ENCODE measurements at places on chromosomes 11 and 22.

DNA sequence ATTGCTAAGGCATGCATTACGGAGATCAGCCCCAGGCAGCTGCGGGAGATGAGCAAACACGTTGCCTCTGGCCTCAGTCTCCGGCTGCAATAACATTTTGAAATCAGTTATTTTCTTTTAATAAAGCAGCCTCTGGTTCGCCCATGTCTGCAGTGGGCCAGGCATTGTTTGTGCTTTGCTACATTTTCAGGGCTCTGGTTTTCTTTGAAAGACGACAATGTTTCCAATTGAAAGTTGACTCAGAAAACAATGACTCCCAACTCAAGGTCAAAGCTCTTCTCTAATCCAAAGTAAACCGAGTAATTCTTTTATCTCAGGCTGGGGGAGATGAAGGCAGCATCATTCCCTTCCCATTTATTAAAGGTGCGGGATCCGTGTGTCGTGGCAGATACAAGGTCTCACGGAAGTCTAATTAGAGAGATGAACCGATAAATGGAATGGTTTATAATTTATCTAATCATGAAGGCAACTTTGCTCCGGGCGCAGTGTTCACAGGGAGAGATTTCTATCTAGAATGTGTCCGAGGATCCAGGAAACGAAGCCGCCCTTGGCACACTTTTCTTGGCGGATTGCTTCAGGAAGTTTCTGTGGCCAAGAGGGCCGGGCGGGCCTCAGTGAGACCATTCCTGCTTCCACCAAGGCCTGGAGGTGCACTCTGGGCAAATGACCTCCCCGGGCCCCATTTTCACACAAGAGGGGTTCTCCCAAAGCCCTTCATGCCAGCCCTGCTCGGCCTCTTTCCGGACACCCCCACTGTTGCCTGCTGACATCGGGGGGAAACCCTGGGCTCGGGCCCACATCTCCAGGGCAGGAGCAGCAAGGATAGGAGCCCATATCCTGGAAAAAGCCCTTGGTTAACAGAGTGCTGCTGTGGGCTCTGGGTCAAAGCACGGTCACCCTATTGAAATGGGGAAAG is 811.4 kb downstream of the BRD1 start:
- DNase-seq = no peak

DNA sequence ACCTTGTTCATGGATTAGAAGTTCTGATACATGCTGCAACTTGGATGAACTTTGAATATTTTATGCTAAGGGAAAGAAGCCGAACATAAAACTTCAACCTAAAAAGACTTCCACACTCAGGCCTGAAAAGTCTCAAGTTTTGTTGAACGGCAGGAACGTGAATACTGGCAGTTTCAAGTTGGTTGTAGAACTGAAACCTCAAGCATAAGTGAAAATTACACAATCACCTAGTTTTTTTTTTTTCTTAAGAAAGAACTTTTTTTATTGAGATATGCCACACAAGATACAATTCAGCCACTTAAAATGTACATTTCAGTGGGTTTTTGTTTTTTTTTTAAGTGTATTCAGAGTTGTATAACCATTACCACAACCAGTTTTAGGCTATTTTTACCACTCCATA is 50.8 kb upstream of the ADORA2A start:
- DNase-seq = no peak

- DNase-seq = no peak
Measured at GRCh38 chr11:9601037-9601875, 27.8 kb downstream of the WEE1 start.

DNA sequence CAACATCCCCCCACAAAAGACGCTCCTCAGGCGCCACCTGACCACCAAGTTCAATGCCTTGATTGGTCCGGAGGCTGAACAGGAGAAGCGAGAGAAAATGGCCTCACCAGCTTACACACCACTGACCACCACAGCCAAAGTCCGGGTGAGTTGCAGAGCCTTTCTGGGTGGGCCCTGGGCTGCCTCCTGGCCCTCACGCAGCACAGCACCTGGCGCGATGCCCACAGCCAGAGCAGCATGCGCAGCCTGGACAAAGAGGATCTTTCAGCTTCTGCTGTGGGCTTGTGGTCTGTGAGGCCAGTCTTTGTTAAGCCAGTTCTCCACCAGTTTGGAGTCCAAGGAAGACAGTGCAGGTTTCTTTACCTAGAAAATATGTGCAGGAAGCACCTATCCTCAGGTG is 21.6 kb downstream of the CYB5R2 start:
- no peak for DNase-seq

DNA sequence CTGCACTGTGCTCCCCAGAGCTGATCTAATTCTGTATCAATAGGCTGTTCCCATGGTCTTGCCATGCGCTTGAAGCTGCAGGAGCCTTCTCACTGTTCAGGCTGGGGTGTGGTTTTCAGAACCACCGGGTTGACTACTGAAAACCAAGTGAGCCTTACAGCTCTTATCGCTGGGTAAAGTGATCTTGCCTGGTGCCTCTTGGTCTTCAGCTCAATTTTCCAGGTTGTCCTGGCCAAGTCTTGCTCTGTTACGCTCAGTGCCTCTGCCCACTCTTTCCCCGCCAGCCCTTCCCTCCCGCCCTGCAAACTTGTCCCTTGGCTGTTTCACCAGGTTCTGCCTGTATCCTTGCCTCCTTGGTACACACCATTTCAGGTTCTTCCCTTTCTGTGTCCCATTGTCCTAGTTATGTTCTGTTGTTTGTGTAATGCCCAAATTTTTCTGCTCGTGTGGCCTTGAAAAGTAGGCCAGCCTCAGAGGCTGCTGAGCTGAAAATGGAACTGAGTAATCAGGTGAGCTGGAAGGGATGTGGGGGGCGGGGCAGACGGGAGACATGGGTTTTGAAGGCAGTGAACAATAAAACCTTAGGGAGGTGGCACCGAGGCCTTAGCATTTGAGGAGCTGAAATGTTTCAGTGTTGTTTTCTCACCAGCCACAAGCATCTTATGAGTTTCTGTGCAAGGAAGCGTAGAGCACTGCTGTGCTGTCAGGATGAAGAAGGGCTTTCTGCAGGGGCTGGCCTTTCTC is 11.2 kb downstream of the PEX26 start:
- DNase-seq = no peak

DNA sequence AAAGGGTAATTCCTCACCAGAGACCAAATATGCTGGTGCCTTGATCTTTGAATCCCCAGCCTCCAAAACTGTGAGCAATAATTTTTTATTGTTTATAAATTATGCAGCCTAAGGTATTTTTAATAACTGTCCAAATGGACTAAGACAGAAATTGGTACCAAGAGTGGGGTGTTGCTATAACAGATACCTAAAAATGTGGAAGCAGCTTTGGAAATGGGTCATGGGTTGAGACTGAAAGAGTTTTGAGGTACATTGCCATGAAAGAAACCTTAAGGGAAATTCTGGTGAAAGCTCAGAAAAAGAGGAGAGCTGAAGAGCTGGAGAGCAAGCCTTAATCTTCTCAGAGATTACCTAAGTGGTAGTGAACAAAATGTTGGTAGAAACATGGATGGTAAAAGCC is 378.2 kb downstream of the NXPE2 start:
- no peak for DNase-seq

DNA sequence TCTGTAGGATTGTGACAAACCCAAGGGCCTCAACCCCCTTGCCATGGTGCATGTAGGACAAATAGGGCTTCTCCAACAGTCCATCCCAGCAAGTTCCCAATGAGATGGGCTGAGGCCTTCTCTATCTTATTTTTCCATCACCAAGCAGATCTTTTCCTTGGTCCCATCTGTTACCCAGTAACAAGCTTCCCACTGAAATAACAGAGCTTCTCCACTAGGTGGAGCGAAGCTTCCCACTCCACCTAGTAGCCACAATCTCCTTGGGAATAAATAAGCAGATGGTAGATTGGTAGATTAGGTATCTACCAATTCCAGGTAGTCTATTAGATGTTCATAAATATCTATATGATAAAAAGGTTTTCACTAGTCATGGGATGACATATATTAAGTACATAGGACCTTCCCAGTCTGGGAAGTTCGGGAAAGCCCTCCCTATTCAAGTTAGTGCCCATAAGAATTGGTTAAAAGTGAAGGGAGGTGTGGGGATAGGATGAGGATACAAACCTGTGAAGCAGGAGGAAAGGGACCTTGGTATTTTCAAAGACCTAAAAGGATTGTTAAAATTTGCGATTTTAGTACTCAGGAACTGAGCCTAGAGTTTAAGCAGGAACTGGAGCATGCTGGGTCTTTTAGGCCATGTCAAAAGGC is 5.9 kb upstream of the OR52L1 start:
- peak; percentile 29 for DNase-seq

DNA sequence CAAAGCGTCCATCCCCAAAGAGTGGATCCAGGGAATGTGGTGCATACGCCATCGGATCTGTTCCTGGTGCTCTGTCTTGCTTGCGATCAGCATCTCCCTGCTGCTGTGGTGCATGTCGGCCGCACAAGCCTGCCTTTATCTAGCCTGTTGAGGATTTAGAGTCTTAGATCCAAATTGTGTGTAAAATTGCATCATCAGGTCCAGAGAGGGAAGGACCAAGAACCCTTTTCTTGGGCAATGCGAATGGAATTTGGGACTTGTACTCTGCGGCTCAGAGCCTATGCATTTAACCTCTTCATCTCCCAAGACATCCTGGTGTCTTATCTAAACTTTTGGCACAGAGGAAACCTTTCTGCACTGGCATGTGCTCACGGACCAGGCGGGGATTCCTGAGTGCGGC is 1238.7 kb downstream of the TBC1D22A start:
- DNase-seq = no peak

DNA sequence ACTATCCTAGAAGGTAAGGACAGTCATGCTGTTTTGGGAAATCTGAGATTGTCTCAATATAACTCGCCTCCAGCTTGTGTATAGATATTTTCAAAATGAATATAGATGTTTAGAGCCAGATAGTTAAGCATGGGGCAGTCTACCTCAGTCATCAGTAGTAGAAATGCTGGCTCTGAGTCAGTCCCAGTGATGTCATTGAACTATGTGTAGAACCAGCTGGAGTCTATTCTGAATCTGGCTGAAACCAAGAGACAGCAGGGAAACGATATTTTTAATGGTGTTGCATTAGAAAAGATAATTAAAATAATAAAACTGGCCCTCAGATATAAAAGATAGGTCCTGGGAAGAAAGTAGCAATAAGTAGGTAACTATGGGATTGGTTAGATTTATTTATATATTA is 25.9 kb downstream of the PIWIL4 start:
- no peak for DNase-seq

- DNase-seq = no peak
Measured at GRCh38 chr22:22168190-22168940, 76.2 kb upstream of the VPREB1 start.

- DNase-seq = peak; percentile 83
Measured at GRCh38 chr11:68773521-68774193, 22.3 kb upstream of the TESMIN start.

- no peak for DNase-seq
Measured at GRCh38 chr22:29798801-29799200, 31.6 kb downstream of the UQCR10 start.

GRCh38 chr11:119108146-119108856 is 1.2 kb downstream of the C2CD2L start:
- peak; percentile 41 for DNase-seq

DNA sequence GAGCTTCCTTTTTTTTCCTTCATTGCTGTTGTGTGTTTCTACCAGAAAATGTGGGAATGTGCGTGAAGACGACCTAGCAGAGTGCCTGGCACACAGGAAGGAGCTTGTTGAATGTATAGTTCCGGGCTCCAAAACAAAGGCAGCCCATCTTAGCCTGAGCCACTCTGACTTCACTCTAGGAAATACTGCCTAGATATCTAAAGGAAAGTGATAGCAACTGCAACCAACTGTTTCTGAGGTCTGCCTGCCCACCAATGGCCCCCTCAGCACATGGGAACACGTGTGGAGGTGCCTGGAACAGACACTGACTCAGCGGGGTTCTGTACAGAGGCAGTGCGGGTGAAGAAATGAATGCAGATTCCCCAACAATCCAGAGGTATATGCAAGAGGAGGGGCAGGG is 14.7 kb upstream of the XBP1 start:
- no peak for DNase-seq

DNA sequence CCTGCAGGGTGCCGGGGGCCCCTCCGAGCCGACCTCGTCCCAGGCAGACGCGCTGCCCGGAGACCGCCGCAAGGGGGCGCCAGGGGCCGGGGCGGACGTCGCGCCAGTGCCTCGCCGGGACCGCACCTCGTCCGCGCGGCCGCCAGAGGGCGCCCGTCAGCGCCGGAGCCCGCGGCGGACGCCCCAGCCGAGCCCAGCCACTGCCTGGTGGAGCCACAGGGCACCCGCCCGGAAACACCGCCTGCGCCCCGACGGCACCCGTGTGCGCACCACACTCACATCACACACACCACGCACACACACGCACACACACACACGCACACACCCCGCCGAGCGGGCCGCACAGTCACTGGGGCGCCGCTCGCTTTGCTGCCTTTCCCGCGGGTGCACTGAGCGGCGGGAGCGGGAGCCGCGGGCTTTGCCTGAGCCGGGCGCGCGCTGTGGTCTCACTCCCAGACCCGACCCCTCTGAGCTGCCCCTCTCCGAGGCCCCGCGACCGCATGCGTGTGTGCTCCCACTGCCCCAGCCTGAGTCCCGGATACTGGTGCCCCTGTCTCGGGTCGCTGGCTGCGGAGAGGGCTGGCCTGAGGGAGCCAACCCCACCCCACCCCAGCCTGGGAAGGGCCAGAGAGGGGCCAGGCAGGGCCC is 449.3 kb downstream of the OPCML start:
- DNase-seq = peak; percentile 65

DNA sequence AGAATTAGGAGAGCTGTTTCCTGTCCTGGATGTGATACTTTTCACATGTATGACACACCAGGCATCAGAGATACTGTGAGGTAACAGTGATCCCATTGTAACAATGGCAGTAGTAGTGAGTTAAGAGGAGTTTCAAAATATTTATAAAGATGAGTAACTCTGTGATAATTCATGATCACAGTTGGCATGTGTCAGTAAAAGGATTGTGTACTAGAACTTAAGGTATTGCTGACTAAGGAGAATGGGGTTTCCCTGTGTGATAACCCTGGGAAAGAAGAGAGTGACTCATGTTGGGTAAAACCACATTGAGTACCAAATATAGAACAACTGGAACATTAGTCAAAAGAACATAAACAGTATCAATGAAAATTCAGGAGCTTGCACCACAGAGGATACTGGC is 22.9 kb upstream of the SLC5A1 start:
- DNase-seq = peak; percentile 21

DNA sequence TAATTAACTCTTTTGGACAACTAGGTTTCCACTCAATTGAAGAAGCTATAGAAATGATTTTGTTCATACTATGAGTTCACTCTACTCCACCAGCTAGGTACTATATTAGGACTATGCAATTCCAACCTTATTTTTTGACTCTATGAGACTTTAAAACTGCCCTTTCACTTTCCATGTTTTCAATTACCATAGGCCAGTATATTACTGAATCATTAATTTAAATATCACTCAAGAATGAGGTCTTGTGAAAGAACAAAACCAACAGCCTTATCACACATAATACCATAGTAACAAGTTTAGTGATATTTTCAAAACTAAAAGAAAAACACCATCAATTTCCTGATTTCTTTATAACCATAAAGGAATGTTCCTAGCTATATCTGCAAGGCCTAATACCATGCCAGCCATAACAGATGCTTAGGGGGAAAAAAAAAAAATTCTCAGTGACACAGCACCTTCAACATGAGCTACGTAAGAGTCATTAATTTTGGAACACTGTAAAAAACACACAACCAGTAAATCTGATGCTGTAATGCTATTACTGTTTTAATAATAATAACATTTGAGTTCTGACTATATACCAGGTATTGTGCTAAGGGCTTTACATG is 6.1 kb downstream of the DCUN1D5 start:
- DNase-seq = no peak

- DNase-seq = no peak
Measured at GRCh38 chr11:4511282-4512245, 29.1 kb downstream of the OR52K1 start.
